ENCODE measurements at places on chromosomes 12 and 14.

- DNase-seq: no peak
Observed at GRCh38 chr12:71186571-71187288, 28.9 kb upstream of the TSPAN8 start.

DNA sequence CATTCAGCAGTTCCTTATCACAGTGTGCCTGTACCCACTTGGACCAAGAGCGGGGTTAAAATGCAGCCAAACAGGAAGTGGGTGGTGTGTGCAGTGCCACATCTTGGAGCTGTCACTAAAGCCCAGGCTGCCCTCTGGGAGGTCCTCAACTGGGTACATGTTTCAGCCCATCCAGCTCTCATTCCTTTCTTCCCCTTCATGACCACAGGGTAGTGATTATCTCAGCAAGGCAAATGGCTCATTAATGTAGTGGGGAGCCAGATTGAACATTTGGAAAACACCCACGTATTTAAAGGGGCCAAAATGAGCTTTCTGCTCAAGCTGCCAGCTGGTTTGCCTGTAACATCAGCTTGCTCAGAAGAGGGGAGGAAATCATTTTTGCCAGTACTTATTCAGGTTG is 210.8 kb upstream of the BTG1 start:
- no peak for DNase-seq

GRCh38 chr12:28898038-28898437 is 251.0 kb upstream of the FAR2 start:
- DNase-seq: no peak

- peak; percentile 29 for DNase-seq
Observed at GRCh38 chr14:100239211-100239839, 381 bp downstream of the YY1 start.

DNA sequence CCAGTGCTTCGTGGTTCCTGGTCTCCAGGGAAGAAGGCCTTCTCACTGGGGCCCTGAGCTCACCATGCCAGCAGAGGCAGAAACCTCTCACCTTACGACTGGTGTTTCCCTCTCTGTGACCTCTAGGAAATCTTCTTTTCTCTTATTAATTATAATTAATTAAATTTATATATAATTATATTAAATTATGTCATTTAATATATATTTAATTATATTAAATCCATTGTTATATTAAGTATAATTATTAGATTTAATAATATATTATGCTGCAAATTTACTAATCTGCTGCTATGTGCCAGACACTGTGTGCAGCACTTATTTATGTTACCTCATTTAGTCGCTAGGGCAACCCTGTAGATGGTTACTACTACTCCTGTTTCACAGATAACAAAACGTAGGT is 70.3 kb upstream of the MBIP start:
- DNase-seq: no peak

GRCh38 chr14:63432228-63432627 is 110.9 kb downstream of the PPP2R5E start:
- DNase-seq: no peak

DNA sequence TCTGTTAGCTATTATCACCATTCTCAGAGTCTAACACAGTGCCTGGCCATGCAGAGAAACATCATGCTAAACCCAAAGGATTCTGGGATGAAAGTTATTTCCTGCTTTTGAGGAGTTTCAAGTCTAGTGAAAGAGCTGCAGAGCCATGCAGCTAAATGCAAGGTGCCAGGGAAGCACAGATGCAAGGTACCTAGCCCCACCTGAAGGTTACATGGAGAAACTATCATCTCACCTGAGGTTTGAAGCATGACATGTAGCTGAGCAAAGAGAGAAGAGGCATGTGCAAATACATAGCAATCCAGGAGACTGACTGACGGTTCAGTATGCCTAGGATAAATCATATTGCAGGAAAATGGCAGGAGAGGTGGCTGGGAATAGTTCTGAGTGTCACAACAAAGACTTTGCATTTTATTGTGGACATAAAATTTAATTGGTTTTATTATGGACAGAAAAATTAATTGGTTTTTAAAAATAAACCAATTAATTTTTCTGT is 170.4 kb downstream of the PRKD1 start:
- DNase-seq: no peak

- DNase-seq: no peak
Observed at GRCh38 chr14:51285120-51285519, 45.1 kb downstream of the TMX1 start.

DNA sequence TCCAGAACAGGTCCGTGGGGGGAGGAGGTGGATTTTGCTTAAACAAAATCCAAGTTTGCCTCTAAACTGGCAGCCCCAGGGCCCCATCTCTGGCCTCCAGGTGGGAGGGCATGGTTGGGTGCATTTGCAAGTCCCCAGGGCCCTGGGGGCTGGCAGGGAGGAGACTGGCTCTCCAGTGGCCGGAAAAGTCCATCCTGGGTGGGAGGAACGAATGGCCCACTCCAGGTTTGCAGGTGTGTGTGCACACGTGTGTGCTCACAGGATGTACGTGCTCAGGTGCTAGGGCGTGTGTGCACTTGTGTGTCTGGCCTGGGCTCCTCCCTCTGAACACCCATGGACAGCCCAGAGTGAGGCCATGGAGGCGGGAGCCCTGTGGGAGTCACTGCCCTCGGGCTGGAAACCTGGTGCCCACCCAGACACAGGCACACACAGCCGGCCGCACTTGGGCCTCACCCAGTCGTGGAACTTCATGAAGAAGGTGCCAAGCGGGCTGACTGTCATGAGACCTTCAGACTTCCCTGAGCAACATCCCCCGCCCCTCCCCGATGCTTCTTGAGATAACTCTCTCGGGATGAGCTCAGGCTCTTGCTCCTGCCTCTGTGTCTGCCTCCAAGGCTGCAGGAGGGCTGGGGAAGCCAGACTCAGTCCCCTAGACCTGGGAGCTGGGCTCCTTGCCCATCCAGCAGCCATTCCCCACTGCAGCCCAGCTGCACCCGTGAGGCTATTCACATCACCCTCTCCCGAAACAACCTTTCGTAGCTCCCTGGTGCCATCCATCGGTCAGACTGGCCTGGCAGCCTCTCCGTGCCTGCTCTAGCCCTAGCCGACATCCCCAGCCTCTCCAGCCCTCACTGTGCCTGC is 9.4 kb downstream of the AHNAK2 start:
- DNase-seq: peak; percentile 58

GRCh38 chr12:54704202-54704601 is 56.0 kb upstream of the DCD start:
- no peak for DNase-seq

- no peak for DNase-seq
Observed at GRCh38 chr12:121239351-121240061, 29.6 kb downstream of the P2RX4 start.

DNA sequence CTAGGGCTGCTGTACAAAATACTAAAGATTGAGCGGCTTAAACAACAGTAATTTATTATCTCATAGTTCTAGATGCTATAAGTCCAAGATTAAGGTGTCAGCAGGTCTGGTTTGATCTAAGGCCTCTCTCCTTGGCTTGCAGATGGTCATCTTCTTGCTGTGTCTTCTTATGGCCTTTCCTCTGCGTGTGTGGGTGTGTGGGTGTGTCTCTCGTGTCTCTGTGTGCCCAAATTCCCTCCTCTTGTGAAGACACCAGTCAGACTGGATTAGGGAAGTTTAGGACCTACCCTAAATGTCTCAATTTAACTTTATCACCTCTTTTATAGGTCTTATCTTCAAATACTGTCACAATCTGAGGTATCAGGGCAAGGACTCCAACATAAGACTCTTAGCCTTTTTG is 28.3 kb downstream of the DDHD1 start:
- no peak for DNase-seq

DNA sequence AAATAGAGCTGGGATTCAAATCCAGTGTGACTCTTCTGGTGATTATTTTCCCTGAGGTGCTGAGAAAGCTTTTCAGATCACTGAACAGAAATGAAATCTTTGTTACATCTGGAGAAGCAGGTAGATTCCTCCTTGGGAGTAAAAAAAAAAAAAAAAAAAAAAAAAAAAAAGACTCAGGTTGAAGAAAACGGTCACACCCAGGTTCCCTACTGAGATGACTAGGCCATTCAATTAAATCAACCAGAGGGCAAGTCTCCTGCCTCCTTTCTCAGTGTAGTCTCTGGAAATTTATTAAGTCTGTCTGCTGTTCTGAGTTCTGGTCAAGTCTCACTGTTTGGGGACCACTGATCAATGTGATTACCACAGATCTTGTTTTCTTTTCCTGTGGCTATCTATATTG is 24.0 kb downstream of the ARG2 start:
- no peak for DNase-seq

GRCh38 chr14:96592591-96593386 is 90.6 kb downstream of the PAPOLA start:
- peak; percentile 68 for DNase-seq

DNA sequence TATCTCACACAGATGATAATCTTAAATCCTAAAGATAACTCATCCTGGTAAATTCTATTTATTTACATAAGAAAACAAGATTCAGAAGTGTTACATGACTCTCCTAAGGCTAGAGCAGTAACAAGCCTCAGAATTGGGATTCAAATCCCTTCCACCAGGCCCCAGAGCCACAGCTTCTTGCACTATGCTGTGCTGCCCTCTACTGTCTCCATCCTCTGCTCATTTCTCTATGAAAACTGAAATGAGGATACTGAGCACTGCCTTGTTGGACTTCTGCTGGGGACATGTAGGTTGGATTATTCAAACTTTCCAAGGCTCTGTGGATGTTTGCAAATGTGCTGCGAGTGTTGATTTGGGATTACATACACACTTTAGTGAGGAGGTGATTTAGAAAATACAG is 23.5 kb upstream of the C12orf50 start:
- no peak for DNase-seq

DNA sequence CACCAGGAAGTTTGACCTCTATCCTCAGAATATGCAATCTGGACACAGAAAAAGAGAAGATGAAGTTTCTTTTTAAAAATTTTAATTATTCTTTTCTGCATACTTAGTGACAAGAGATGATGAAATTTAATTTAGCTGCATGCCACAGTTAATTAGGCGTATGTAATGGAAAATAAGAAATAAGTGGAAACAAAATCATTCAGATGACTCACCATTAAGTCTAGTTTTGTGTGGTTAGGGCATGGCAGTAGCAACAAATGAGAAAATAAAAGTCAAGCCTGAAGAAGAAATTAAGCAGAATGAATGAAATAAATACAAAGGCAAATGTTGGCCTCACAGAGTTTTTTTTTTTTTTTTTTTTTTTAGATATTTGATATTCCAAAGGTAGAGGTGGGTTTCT is 30.9 kb upstream of the KLRD1 start:
- DNase-seq: no peak

- peak; percentile 27 for DNase-seq
Observed at GRCh38 chr12:3363608-3364007, 127.4 kb upstream of the PRMT8 start.

- no peak for DNase-seq
Observed at GRCh38 chr14:75141967-75142366, 15.1 kb upstream of the NEK9 start.

GRCh38 chr12:92740411-92740810 is 37.6 kb downstream of the PLEKHG7 start:
- no peak for DNase-seq

DNA sequence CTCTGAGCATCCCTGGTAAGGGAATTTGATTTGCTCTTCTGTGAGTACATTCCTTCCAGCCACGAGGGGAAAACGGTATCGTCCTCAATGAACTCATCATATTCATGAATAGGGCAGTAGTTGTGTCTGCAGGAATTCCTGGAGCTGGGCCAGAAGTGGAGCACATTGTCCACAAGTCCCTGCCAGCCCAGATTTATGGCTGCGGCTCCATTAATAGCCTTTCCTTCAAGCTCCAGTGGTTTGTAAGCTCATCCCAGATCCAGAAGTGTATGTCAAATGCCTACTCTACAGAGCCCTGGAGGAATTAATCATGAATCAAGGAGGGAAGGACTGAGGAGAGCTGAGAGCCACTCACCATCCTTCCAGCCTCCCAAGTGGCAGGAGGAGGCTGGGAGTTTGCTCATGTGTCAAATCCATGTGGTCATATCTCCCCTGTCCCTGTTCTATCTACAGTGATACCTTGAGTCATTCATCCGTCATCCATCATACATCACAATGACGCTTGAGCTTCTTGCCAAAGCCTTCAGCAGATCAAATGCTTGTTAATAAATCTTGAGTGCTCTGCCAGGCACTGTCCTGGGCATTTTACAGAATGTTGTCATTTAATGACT is 65.5 kb downstream of the SVOP start:
- peak; percentile 84 for DNase-seq

DNA sequence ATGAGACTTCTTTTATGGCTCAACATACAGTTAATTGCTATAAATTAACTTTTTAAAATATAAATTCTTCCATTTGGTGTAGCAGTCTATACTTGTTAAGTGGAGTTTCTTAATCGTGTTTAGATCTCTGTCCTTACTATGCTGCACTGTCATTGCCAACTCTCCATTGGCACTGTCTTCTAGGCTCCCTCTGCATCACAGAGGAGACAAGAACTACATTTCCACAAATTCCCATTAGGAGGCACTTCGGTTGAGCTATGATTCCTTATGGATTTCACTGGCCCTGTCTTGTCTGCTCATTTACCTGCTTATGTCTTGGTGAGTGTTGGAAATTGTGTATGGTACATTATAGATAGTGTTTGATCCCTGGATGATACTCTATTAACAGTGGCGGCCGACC is 630.9 kb upstream of the ATXN7L3B start:
- no peak for DNase-seq

DNA sequence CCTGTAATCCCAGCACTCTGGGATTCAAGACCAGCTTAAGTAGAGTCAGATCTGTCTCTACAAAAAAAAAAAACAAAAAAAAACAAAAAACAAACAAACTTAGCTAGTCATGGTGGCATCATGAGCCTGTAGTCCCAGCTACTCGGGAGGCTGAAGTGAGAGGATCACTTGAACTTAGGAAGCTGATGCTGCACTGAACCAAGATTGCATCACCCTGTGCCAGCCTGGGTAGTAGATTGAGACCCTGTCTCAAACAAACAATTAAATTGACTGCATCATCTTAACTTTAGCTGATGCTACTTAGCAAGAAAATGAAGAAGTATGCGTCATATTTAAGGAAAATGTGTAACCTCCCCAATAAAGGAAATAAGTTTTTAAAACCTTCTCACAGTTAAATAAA is 136.6 kb upstream of the ATXN7L3B start:
- no peak for DNase-seq

DNA sequence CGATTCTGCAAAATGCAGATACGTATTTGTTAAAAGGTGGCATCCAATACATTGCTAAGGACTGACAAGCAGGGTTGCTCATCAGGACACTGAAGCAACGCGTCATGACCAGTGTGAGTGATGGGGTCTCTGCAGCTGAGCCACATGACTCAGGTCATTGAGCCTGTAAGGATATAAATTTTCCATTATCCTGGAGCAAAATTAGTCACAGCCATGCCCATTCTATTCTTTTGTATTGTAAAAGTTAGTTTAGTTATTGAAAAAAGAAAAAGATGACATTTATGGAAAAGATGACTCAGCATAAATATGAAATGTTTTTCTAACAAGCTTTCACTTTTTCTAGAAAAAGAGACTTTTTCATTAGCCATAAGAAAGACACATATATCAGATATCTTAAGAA is 268.0 kb upstream of the TMEM132C start:
- DNase-seq: no peak

GRCh38 chr12:21413369-21414277 is 23.8 kb upstream of the PYROXD1 start:
- no peak for DNase-seq
